ENCODE measurements at places on chromosomes 6 and 20.

- H3K4me1 ChIP-seq = no peaks in the 10 kb centered on the region
- no peaks in the 10 kb centered on the region for H3K27me3 ChIP-seq
- H3K36me3 ChIP-seq = no peaks in the 10 kb centered on the region
- H3K4me3 ChIP-seq = no peak overlapping the region
- no peak overlapping the region for H3K27ac ChIP-seq
Observed at GRCh38 chr6:100240798-100241197, 223.9 kb downstream of the SIM1 start.

DNA sequence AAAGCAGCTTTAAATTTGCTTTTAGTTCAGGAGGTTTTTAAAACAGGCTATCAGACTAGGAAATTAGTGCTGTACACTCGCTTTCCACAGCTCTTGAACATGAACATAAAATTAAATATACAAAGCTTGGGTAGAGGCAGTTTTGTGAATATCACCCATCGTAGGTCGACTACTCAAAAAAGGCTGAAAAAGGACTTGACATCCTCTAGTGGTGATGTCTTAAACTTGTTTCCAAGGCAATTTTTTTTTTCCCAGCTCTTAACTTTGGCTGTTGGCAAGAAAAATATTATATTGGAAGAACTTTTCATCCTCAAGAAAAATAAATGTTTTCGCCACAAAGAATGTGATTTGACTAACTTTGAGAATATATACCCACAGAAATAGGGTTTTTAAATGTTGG is 2.9 kb downstream of the MAP7 start:
- peaks cover 13% of the 10 kb centered on the region for H3K4me1 ChIP-seq
- H3K27me3 ChIP-seq = peaks cover 23% of the 10 kb centered on the region
- no peak overlapping the region for H3K4me3 ChIP-seq

GRCh38 chr20:41177636-41178035 is 40.3 kb downstream of the PLCG1 start:
- H3K27ac ChIP-seq = no peak overlapping the region
- no peaks in the 10 kb centered on the region for H3K4me1 ChIP-seq
- no peak for DNase-seq
- no peaks in the 10 kb centered on the region for H3K27me3 ChIP-seq

DNA sequence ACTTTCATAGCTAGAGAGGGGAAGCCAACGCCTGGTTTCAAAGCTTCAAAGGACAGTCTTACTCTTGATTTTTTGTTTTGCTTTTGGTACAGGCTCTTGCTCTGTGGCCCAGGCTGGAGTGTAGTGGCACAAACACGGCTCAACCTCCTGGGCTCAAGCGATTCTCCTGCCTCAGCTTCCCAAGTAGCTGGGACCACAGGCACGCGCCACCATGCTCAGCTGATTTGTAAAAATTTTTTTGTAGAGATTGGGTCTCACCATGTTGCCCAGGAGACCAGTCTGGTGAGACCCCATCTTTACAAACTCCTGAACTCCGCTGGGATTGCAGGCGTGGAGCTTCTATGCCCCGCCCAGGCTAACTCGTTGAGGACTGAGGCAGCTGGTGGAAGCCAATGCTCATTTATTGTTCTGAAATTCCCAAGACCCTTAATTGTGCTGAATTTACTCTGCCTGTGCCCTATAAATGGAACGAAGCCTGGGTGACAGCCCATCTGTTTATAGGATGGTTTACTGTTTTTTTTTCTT is 18.0 kb downstream of the SRSF3 start:
- H3K27ac ChIP-seq = no peak overlapping the region
- no peak for DNase-seq
- H3K4me3 ChIP-seq = no peak overlapping the region
- H3K4me1 ChIP-seq = peaks cover 18% of the 10 kb centered on the region

DNA sequence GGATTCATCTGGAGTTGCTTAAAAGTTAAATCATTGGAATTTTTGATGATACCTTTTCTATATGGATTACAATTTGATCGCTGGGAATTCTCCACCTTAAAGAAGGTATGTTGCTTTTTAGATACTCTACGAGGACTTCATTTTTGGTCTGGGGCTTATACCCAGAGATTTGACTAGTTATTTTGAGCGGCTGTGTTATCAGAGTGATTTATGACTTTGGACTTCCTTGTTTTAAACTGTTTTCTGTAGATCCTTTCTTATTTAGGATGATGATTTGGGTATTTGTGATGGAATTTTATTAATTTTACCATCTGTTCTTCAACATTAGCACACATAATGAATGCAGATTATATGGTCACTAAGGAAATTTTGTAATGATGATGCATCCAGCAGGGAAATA is 75.2 kb downstream of the SOX4 start:
- no peak overlapping the region for H3K4me3 ChIP-seq
- H3K4me1 ChIP-seq = peaks cover 7% of the 10 kb centered on the region
- H3K36me3 ChIP-seq = no peaks in the 10 kb centered on the region
- DNase-seq = no peak

DNA sequence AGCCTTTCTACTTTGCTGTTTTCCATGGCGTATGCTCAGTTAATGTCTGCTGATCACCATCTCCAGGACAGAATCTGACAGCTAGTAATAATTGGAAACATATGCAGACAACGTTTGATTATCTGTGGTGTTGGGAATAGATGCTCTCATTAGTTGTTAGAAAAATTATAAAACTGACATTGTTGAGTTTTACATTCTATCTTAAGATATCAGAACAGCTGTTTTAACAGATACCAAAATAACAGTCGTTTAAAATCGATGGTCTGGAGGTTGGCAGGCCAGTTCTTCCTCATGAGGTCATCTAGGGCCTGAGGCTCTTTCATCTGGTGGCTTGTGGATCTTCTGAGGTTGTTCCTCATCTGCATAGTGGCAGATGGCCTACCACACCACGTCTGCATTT is 137.6 kb downstream of the AIG1 start:
- H3K4me3 ChIP-seq = no peak overlapping the region
- H3K27me3 ChIP-seq = no peaks in the 10 kb centered on the region
- no peaks in the 10 kb centered on the region for H3K36me3 ChIP-seq
- H3K4me1 ChIP-seq = no peaks in the 10 kb centered on the region
- no peak for DNase-seq
- no peak overlapping the region for H3K27ac ChIP-seq

DNA sequence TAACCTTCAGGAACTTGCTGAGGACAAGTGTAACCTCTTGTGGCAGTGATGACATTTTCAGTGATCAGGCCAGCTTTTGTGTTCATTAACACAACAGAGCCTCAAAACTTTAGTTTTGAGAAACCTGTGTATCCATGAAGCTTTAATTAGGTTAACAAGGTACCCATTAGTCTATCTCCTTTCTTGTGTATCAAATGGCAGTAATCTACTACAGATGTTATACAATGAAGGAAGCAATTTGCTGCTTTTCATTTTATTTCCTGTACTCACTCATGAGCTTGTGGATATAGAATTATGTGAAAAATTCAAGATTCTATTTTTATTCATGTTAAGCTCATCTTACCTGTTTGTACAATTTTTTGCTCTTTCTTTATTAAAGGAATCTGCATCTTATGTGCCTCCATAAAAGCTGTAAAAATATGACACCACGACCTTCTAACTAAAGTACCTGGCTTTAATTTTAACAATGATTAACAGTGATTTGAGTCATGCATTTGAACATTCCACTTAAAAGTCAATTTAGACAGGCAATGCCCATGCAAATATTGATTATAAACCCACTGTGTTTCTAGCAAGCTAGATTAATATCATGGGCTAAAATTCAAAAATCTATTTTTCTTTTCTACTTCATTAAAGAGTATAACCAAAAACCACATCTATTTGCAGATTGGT is 897.3 kb downstream of the KIF16B start:
- H3K4me3 ChIP-seq = no peak overlapping the region
- DNase-seq = no peak
- no peaks in the 10 kb centered on the region for H3K27me3 ChIP-seq
- H3K36me3 ChIP-seq = no peaks in the 10 kb centered on the region
- H3K27ac ChIP-seq = no peak overlapping the region

All from CD8-positive, alpha-beta memory T cell (primary cell).